Caco-2 (cell line): ENCODE measurements at places on chromosomes 3 and 15. TPM values are rescaled to one million over a fixed set of nuclear protein-coding genes. Genes with fewer than 3 reads are reported as not detected.

DNA sequence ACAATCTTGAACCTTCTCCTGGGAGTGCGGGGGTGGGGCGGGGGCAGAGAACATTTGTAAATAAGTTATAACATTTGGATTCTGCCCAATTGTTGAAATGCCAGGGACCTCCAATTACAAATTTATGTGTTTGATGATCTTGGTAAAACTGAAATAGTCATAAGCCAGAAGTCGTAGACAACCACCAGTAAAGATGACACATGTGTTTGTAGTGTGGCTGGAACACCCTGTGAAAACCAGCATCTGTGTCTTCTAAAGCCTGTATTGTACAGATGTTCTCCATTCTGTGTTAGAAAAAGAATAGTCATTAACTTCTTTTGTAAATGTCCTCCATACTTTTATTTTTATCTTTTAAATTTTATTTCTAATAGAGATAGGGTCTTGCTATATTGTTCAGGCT lies 61.8 kb downstream of the ARIH1 start:
- no peak for DNase-seq

GRCh38 chr3:97901313-97902248 lies 70.7 kb downstream of the RIOX2 start:
- no peak for DNase-seq

GRCh38 chr3:23421811-23422516 lies 218.8 kb downstream of the UBE2E2 start:
- DNase-seq, result no peak

DNA sequence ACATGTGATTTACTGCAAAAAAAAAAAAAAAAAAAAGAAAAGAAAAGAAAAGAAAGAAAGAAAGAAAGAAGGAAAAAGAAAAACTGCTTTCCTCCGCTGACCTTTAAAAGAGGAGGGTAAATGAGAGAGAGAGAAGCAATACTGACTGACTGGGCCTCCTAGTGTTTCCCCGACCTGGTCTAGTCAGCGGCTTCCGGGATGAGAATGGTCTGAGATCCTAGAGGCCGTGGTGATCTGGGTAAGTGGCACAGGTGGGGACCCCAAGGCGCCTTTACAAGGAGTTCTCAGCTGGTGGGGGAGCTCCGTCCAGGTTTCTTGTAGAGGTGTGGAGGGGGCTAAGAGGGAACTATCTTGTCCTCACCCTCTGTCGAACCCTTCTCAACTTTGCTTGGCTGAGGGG lies 223.1 kb downstream of the MEIS2 start:
- no peak for DNase-seq

DNA sequence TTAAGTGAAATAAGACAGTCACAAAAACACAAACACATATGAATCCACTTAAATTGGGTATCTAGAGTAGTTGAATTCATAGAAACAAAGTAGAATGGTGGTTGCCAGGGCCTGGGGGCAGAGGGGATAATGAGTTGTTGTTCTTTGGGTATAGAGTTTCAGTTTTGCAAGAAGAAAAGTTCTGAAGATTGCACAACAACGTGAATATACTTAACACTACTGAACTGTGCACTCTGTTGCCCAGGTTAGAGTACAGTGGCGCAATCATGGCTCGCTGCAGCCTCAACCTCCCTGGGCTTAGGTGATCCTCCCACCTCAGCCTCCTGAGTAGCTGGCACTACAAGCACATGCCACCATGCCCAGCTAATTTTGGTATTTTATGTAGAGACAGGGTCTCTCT lies 14.9 kb downstream of the GRAMD2A start:
- DNase-seq, result no peak

- no peak for DNase-seq
Measured at GRCh38 chr15:50180091-50180490, 1.9 kb upstream of the SLC27A2 start.

GRCh38 chr3:168053115-168053514 lies 42.6 kb downstream of the GOLIM4 start:
- no peak for DNase-seq

DNA sequence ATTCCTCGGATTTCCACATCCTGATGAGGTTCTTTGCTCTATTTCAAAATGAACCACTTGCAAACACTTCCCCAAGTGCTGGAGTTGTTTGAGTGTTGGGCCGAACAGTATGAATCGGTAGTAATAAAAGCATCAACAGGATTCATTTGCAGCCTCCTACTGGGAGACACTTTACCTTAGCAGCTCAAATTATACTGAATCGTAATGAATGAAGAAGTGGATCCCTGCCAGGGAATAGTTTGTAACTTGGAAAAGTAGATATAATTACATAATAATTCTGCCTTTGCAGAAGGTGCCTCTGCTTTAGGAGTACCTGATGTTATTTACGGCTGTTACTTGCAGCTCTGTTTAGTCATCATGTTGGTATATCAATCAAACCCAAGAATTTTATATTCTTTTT lies 669.1 kb downstream of the CADM2 start:
- DNase-seq, result no peak

DNA sequence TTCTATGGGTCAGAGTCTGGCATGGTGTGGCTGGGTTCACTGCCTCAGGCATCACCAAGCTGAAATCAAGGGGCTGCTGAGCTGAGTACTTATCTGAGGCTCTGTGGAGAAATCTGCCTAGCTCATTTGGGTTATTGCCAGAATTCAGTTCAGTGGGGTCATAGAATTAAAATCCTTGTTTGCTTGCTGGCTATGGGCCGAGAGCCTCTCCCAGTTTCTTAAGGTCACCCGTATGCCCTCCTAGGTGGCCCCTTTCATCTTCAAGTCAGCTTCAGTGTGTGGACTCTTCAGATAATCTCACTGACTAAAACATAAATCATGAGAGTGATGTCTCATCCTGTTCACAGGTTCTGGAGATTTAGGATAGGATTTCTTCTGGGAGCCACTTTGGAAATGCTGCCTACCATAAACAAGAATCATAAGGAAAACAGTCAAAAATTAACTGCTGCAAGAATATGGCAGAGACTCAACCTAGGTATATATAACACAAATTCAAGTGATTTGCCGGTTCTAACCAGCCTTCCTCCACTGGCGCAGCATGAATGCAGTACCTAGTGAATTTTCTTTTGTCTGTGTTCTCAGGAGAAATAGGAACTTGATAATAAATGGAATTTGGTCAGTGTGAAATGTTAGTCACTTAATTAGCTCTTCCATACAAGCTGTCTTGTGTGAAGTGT lies 5.3 kb downstream of the CP start:
- no peak for DNase-seq

The SEMA5B gene
- total RNA-seq, result 0.84 and 1.0 TPM in 2 replicates

The SLC35G2 gene
- 3.8 and 4.2 TPM in 2 replicates for total RNA-seq

The HHATL gene
- total RNA-seq, result not detected in 2 replicates

The SH3GL3 gene
- total RNA-seq, result not detected in 2 replicates

The CCR8 gene
- not detected in 2 replicates for total RNA-seq

The IL17RC gene
- 8.5 and 11.3 TPM in 2 replicates for total RNA-seq
